ENCODE measurements at places on chromosomes 3 and 15.
A peak's percentile ranks its signal among the peaks of the same experiment; 100 is the strongest.

DNA sequence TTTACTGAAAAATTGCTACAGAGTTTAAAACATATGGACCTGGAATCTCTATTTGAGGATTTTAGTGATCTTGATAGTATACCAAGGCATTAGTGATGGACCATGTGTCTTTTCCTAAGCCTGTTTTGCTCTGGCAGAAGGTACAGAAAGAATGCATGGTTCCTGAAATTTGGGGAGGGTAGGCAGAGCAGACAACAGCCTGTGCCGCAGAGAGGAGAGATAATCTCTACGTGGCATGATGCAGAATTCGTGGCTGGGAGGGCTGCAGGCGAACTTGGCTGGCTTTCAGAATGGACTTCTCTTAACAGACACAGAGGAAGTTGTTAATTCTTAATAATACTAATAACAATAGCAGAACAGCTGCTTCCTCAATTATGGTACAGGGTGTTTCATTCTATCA lies 137.5 kb upstream of the FOXB1 start:
- no peak for DNase-seq

DNA sequence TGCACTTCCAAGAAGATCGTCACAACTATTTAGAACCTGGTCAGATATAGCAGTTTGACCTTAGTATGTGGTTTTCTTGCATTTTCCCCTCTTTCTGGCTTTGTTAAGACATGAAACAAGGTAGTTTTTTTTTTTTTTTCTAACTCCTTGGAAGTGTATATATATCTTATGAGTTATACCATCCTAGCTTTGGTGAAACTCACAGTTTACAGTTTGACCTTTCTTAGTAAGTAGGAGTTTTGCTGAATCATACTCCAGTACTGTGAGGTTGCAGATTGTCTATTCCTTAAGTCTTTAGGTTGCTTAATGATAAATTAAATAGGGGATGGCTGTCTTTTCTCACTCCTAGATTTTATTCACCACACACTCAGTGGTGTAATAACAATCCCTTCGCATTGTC lies 325.0 kb downstream of the RBMS3 start:
- DNase-seq, result no peak

DNA sequence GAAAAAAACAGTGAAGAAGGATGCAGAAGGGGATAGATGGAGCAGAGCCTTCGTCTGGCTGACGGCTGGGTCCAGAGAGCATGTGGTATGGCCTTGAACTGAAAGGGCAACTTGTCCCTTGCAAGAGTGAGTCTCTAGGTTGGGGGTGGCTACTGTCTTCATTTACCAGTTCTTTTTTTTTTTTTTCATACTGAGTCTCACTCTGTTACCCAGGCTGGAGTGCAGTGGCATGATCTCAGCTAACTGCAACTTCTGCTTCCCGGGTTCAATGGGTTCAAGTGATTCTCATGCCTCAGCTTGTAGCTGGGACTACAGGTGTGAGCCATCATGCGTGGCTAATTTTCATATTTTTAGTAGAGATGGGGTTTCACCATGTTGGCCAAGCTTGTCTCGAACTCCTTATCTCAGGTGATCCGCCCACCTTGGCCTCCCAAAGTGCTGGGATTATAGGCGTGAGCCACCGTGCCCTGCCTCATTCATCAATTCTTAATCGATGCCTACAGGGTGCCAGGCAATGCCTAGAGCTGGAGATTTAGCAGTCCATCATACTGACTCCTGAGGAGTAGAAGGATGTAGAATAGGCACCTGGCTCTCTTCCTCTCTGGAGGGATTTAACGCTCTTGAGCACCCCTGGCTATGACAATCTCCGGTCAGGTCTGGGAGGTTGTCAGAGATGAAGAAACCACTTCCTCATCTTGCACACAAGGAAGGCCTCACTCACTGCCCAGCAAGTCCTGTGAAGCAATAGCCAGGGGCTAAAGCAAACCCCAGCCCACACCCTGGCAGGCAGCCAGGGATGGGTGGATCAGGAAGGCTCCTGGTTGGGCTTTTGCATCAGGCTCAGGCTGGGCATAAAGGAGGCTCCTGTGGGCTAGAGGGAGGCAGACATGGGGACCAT lies at the start of gene CAMP:
Gene CAMP (plus strand): TSS at position 880 of the 898 bp plus-strand sequence. CDS start 17 bp downstream, at position 897.
- DNase-seq, result peak; percentile 72

- no peak for DNase-seq
Measured at GRCh38 chr3:96966181-96966929, 152.0 kb downstream of the EPHA6 start.

GRCh38 chr3:58539626-58540025 lies 2.6 kb upstream of the ACOX2 start:
- DNase-seq, result no peak

GRCh38 chr15:98841419-98841970 lies 166.1 kb downstream of the PGPEP1L start:
- no peak for DNase-seq

GRCh38 chr3:183613366-183614285 lies 21.8 kb upstream of the KLHL24 start:
- no peak for DNase-seq

DNA sequence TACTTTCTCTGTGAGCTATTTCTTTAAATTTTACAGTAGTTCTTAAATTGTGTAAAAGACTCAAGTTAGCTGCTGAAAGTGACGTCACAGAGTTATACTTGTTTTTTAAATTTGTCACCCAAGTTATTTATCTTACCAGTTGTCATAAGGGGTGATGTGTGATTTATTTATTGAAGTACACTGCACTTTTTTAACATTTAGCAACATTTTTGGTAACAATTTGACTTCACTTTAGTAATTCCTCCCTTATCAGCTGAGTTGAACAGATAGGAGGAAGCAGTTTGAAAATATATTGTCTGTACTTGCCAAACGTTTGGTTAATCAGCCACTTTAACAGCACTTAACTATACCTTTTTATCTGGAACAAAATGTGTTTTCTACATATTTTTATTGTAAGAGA lies 3.8 kb downstream of the STT3B start:
- DNase-seq, result no peak

DNA sequence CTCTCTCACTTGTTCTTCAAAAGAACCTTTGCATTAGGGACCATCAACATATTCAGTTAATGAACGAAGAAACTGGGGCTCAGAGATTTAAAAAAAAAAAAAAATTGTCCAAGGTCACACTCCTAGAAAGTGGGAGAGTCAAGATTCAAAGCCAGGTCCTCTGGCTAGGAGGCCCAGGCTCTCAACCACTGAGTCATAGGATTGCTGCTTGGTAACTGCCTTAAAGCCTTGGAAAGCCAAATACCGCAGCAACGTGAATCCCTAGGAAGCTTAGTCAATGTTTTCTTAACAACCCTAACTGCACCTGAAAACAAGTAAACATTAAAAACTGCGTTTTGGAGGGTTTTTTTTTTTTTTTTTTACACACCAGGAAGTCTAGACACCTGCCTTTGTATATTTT lies 156.8 kb downstream of the WNT5A start:
- DNase-seq, result no peak

- no peak for DNase-seq
Measured at GRCh38 chr3:17518189-17519059, 224.0 kb downstream of the TBC1D5 start.

DNA sequence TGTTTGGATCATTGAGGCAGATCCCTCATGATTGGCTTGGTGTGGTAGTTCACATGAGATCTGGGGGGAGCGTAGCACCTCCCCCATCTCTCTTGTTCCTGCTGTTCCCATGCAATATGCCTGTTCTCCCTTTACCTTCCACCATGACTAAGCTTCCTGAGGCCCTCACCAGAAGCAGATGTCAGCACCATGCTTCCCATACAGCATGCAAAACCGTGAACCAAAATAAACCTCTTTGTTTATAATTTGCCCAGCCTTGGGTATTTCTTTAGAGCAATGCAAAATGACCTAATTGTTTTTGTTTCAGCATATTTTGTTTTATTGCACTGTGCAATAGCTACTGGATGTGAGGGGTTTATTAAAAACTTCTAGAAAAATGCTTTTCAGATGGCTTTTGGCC lies 56.6 kb upstream of the CHST2 start:
- no peak for DNase-seq

DNA sequence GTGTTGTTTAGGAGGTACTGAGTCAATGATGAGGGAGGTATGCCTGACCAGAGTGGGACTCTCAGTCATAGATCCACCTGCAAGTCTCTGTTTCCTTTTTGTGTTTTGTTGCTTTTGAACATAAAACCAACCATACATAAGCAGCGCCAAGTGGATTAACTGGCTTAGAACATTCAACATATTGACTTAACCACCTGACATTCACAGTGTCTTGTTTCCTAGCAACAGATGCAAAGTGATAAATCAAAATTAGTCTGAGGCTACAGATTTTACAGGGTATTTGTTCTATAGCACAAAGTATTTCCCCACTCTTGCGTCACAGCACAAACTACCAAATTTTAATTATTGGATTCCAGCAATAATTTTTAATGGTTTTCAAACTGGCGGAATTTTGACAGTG lies 283.8 kb downstream of the BBX start:
- no peak for DNase-seq

DNA sequence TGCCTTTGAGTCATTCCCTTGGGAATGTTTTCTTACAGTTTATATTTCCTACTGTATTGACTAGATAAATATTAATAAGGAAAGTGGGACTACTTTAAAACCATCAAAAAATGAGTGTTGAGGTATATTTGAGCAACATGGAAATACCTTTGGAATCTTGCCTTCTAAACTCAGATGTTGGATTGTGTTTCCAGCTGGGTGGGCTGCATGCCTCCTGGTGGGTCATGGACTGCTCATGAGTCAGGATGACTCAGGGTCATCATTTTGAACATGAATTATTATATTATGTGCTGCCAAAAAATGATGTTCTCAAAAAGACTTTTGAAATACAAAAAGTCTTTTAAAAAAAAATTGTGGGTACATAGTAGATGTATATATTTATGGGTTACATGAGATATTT lies 41.1 kb upstream of the APH1B start:
- no peak for DNase-seq

DNA sequence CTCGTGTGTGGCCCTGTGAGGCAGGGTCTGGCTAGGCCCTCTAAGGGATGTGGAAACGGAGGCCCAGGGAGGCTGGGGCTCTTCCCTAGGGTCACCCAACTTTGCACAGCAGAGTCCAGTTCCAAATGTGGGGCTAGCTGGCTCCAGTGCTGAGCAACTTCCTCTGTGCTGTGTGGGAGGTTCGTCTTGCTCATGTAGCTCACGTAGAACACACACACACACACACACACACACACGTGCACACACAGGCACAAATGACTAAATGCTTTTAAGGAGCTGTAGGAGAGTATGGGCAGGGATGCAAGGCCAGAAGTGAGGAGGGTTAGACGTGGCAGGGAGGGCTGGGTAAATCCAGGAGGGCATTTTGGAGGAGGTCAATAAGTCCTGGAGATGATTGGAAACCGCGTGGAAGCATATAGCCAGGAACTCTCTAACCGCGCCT lies 213.8 kb downstream of the RPLP1 start:
- DNase-seq, result peak; percentile 25

- DNase-seq, result no peak
Measured at GRCh38 chr3:30962084-30962483, 67.6 kb upstream of the GADL1 start.

DNA sequence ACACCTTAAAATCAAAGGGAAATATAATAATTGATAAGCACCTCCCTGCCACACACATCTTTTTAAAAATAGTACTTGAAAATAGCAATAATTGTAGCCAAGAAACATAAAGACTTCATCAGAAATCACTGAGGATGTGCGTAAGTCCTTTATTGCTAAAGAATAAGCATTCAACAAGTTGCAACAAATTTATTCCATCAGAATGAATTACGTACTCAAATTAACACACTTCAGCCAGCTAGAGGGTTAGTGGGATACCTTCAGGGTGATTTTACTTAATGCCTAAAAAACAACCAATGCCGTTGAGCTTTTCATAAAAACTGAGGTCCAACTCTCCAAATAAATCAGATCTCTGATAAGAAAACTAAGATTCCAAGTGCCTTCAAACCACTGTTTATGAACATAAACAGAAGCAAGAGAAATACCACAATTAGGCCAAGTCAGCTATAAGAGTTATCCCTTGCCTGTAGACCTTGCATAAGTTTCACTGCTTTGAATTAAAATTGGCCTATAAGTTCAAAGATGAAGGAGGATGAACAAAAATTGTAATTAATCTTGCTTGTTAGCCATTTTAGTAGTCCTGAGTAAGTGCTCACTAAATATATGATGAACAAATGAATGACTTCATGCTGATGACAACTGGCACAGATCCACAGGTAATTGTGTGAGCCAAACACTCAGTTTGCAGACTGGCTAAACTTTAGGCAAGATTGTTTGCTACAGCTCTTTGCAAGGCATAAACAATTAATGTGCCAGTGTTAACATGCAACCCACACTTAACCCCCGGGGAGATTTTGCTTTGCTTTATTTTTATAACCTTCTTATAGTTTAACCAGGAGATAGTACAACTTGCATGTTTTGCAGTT lies 375.1 kb upstream of the THBS1 start:
- DNase-seq, result no peak

GRCh38 chr15:41839781-41840491 lies 1.3 kb downstream of the PLA2G4B start:
- no peak for DNase-seq

DNA sequence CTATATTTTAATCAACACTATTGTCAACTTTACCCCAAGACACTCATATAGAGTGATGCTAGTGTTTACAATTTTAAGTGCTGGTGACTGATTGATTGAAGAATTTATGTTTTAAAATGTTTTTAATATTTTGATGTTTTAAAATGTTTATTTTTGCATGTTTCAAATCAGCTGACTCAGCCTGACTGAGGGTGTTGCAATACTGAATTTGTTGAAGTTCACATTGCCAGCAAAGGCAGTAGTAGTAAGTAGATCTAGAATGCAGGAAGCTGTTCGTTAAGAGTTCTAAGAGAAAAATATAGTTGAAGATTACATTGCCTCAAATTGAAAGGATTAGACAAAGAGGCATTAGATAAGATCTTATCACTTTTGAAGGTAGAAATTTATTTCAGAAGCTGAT lies 977.6 kb downstream of the IGSF11 start:
- no peak for DNase-seq

- no peak for DNase-seq
Measured at GRCh38 chr3:108546247-108546646, 35.9 kb upstream of the MYH15 start.

GRCh38 chr3:182562274-182562673 lies 231.0 kb upstream of the ATP11B start:
- DNase-seq, result no peak

DNA sequence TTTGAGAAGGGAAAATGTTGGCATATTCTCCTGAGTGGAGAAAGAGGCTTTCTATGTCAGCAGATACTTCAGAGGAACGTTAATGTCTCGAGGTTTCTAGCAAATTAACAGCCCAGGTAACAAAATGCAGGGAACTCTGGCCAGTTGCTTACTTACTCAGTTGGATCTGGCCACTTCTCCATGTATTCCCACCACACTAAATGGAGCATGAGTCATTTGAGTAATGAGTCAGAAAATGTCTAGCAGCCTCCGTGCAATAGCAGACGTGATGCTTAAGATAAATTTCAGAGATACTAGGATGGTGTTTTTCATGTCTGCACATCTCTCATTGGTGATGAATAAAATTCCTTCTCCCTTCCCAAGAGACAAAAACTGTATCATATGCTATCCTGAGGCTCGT lies 671.5 kb downstream of the FHIT start:
- no peak for DNase-seq

DNA sequence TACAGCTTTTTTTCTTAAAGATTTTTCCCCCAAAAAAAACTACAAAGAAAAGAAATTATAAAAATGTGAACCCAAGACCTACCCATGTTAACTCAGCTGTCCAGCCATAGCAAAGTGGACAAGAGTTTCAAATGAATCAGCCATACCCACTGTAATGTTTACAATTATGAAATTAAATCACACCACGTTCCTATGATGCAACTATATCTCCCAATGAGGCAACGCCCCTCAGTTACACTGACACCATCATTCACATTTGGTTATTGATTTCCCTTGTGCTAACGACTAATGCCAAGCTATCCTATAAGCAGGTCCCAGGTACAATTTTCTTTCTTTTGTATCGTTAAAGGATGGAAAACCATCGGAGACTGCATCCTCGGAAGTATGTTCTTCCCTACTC lies 115.1 kb upstream of the ICE2 start:
- DNase-seq, result no peak
